ENCODE measurements at places on chromosomes 5 and 9.

GRCh38 chr5:91291628-91292569 is 91.2 kb downstream of the ARRDC3 start:
- no peak overlapping the region for H3K4me3 ChIP-seq
- DNase-seq: no peak
- no peaks in the 10 kb centered on the region for H3K4me1 ChIP-seq
- no peak overlapping the region for H3K27ac ChIP-seq

DNA sequence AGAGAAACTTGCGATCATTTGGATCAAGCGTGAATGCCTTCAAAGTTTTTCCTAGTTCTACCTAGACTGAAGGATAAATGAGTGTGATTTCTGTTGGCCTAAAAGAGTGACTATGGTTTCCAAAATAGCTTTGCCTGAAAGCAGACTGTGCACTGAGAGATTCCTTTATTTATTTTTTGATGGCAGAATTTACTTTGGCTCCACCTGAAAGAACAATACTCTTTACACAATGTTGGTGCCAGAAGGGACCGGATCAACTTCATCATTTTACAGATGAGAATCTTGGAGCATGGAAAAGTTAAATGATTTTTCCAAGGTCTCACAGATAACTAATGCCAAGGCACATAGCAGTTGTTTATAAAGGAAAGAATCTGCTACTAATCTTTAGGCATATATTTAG is 199.6 kb downstream of the KCTD16 start:
- no peak overlapping the region for H3K4me3 ChIP-seq
- peaks cover 2% of the 10 kb centered on the region for H3K4me1 ChIP-seq
- H3K36me3 ChIP-seq: no peaks in the 10 kb centered on the region
- no peaks in the 10 kb centered on the region for H3K27me3 ChIP-seq
- H3K27ac ChIP-seq: no peak overlapping the region

DNA sequence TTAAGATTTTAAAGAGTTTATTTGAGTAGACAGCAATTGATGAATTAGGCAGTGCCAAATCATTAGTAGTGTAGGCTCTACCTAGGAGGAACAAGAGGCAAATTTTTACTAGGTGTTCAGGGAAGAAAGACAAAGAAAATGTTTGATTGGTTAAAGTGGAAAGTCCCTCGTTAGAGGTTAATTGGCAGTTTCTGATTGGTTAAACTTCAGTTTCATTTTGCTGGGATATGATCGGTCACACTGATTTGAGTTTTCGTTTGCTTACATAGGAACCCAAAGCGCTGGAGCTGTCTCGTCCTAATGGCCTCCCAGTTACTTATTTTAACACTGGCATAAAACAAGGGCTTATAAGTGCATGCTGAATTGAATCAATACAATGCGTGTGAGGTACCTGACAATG is 15.1 kb downstream of the DMAC1 start:
- no peaks in the 10 kb centered on the region for H3K36me3 ChIP-seq
- H3K4me1 ChIP-seq: no peaks in the 10 kb centered on the region
- H3K27ac ChIP-seq: no peak overlapping the region
- H3K4me3 ChIP-seq: no peak overlapping the region
- no peaks in the 10 kb centered on the region for H3K27me3 ChIP-seq

DNA sequence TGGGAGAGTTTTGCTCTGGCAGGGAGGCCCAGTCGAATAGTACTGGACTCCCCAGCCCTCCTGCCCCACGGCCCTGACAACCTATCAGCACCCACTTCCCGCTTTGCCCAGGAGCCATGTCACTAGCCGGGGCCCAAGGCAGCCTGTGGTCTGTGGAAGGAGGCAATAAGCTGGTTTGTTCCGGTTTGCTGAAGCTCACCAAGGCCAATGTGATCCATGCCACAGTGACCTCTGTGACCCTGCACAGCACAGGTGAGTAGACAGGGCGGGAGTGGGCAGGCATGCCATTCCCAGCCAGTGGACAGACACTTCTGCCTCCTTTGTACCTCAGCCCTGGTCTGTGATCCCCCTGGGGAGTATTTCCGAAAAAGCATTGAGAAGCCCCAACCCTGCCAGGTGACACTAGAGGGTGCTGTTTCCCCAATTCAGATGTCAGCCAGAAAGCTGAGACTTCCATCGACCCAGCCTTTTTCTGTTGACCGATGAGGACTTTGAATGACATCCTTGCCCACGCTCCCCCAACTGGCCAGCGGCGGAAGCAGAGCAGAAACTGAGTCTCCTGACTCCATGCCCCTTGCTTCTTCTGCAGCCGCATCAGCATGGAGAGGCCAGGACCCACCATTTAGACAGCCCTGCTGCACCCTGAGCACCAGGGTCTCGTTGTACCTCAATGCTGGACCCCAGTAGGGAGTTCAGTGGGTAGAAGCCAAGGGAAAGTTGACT is 9.6 kb downstream of the PCYOX1L start:
- H3K27ac ChIP-seq: peak overlapping the region; percentile 35
- H3K27me3 ChIP-seq: no peaks in the 10 kb centered on the region
- no peak overlapping the region for H3K4me3 ChIP-seq
- peak; percentile 76 for DNase-seq

- peak; percentile 62 for DNase-seq
- peak within 1 kb of the TSS; percentile 73 for H3K27ac ChIP-seq
- peak within 1 kb of the TSS; percentile 62 for H3K4me3 ChIP-seq
- H3K36me3 ChIP-seq: no peaks in the 10 kb centered on the region
- no peaks in the 10 kb centered on the region for H3K27me3 ChIP-seq
- H3K4me1 ChIP-seq: no peaks in the 10 kb centered on the region
These were observed at the start of gene RGS3 for GRCh38 chr9:113463418-113464285. Gene RGS3, plus strand, starts transcription at chr9:113463727. Its CDS starts 76 bp downstream, at chr9:113463803.

GRCh38 chr9:112170235-112170634 is 4.9 kb downstream of the SUSD1 start:
- no peaks in the 10 kb centered on the region for H3K36me3 ChIP-seq
- DNase-seq: no peak
- H3K4me1 ChIP-seq: no peaks in the 10 kb centered on the region

GRCh38 chr5:147169399-147169798 is 65.4 kb upstream of the STK32A start:
- H3K27me3 ChIP-seq: no peaks in the 10 kb centered on the region
- no peak overlapping the region for H3K4me3 ChIP-seq
- H3K27ac ChIP-seq: no peak overlapping the region

GRCh38 chr9:38126730-38127129 is 57.7 kb upstream of the SHB start:
- H3K27me3 ChIP-seq: no peaks in the 10 kb centered on the region
- H3K27ac ChIP-seq: no peak overlapping the region
- DNase-seq: no peak
- H3K36me3 ChIP-seq: no peaks in the 10 kb centered on the region

DNA sequence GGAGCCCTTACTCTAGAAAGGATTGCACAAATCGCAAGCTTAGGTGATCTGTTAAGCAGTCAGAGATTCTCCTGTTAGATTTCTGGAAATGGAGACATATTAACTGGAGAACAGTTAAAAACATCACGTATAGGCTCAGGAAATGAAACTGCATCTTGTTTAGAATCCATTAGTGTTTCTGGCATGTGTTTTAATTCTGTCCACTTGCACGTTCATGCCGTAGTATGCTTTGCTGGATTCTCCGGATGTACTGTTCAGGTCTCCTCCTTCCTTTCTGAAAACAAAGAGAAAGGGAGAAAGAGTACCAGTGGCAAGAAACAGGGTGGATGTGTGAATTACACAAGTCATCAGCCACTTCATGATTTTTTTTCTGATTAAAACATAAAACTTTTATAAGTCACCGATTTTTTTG is 2.5 kb upstream of the RGMB start:
- no peak for DNase-seq
- no peaks in the 10 kb centered on the region for H3K4me1 ChIP-seq
- peak overlapping the region; percentile 65 for H3K4me3 ChIP-seq
- H3K27ac ChIP-seq: no peak overlapping the region
- no peaks in the 10 kb centered on the region for H3K27me3 ChIP-seq

DNA sequence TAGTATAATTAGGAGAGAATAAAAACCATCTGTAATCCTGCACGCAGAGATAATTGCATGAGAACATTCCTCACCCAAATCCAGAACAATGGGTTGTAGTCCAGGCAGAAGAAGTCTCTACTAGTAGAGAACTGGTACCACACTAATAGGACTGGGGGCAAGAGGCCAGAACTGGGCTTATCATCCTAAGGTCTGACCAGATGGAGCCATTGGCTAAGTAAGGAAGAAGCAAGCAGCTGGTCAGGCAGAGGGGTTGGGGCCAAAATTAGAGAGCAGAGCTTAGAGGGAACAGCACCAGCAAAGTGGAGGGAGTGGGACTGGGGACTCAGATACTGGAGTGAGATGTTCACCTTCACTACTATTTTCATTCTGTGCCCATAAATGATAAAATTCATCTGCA is 35.4 kb upstream of the MAP1B start:
- no peaks in the 10 kb centered on the region for H3K27me3 ChIP-seq
- H3K27ac ChIP-seq: no peak overlapping the region
- DNase-seq: no peak
- no peaks in the 10 kb centered on the region for H3K36me3 ChIP-seq
- H3K4me3 ChIP-seq: no peak overlapping the region

GRCh38 chr5:107812570-107813141 is 141.9 kb upstream of the EFNA5 start:
- no peaks in the 10 kb centered on the region for H3K36me3 ChIP-seq
- no peaks in the 10 kb centered on the region for H3K27me3 ChIP-seq
- H3K4me3 ChIP-seq: no peak overlapping the region

GRCh38 chr5:120552638-120553037 is 88.5 kb downstream of the PRR16 start:
- H3K27me3 ChIP-seq: no peaks in the 10 kb centered on the region
- no peaks in the 10 kb centered on the region for H3K36me3 ChIP-seq
- no peak for DNase-seq

GRCh38 chr9:85600675-85601263 is 141.0 kb downstream of the AGTPBP1 start:
- H3K27me3 ChIP-seq: no peaks in the 10 kb centered on the region
- H3K36me3 ChIP-seq: no peaks in the 10 kb centered on the region
- H3K4me3 ChIP-seq: no peak overlapping the region
- no peak overlapping the region for H3K27ac ChIP-seq
- DNase-seq: no peak
- no peaks in the 10 kb centered on the region for H3K4me1 ChIP-seq

DNA sequence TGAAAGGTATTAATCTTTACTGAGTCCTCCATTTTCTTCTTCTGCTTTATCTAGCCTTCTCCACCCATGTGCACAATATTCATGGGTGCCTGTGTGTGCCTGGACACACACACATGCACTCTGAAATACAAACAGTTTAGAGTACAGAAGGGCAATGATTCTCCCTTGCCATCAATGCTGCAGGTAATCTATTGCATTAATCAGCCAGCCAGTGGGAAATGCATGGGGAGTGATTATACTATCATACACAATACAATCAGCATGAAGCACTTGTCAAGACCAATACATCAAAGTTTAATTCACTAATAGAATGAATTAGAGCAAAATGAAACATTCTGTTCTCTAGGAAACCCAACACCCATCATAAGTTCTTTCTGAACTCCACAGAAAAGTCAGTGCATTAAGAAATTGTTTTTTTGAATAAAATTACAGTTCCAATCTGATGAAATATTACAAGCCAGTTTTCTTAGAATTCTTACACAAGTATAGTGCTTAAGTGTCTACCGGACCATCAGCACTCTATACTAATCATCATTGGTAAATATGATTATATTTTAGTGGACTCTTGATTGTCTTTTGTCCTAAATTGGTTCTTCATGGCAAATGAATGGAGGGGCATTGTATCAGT is 172.2 kb downstream of the ZSWIM6 start:
- DNase-seq: no peak
- no peaks in the 10 kb centered on the region for H3K4me1 ChIP-seq
- H3K4me3 ChIP-seq: no peak overlapping the region
- H3K36me3 ChIP-seq: no peaks in the 10 kb centered on the region
- H3K27ac ChIP-seq: no peak overlapping the region
- no peaks in the 10 kb centered on the region for H3K27me3 ChIP-seq

DNA sequence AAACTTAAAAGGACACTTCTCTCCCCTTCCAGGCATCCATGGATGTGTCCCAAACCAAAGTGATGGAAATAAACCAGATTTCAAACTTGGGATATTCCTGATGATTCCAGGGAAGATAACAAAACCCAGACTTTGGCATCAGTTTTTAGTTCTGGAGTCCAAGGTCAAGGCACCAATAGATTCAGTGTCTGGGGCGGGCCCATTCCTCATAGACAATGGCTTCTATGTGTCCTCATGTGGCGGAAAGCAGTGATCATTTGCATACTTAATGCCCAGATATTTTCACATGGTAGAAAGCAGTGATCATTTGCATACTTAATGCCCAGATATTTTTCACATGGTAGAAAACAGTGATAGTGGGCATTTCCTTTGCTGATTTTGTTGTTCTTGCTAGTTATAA is 151.4 kb upstream of the DAP start:
- DNase-seq: no peak
- H3K36me3 ChIP-seq: no peaks in the 10 kb centered on the region
- no peaks in the 10 kb centered on the region for H3K27me3 ChIP-seq

DNA sequence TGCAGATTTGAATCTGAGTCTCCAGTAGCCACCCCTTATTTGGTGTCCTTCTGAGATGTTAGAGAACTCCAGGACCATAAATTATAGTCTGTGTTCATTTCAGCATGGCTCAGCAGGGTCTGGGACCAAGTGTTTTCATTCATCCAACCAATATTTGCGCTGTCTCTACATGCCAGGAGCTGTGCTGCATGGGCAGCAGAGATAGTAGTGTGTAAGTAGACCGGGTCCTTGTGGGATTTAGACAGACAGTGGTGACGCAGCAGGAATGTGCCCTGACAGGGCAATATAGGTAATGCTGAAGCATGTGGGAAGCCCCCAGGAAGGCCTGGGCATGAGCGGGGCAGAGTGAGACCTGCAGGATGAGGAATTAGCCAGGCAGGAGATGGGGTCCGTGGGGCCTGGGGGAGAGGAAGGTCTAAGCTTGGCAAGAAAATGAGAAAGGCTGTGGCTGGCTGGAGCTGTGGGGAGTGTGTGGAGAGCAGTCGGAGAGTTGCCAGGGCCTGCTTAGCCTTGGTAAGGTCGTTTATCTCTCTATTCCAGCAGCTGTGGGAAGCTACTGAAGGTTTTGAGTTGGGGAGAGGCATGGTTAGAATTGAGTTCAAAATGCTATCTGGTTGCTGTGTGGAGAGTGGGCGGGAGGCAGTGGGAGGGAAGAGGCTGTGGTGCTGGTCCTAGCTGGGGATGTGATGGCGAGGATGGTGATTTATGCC is 16.8 kb downstream of the STXBP1 start:
- H3K4me1 ChIP-seq: no peaks in the 10 kb centered on the region
- no peak overlapping the region for H3K4me3 ChIP-seq
- H3K27me3 ChIP-seq: no peaks in the 10 kb centered on the region
- H3K36me3 ChIP-seq: no peaks in the 10 kb centered on the region

GRCh38 chr5:90889325-90889600 is 330.7 kb downstream of the ADGRV1 start:
- H3K27ac ChIP-seq: no peak overlapping the region
- no peak overlapping the region for H3K4me3 ChIP-seq
- H3K4me1 ChIP-seq: peaks cover 3% of the 10 kb centered on the region
- H3K27me3 ChIP-seq: no peaks in the 10 kb centered on the region
- DNase-seq: no peak
- H3K36me3 ChIP-seq: no peaks in the 10 kb centered on the region

GRCh38 chr5:128196080-128196479 is 112.5 kb downstream of the SLC12A2 start:
- H3K4me1 ChIP-seq: no peaks in the 10 kb centered on the region
- no peak for DNase-seq
- H3K27me3 ChIP-seq: no peaks in the 10 kb centered on the region
- H3K36me3 ChIP-seq: peaks cover 2% of the 10 kb centered on the region
- H3K4me3 ChIP-seq: no peak overlapping the region

- no peak overlapping the region for H3K27ac ChIP-seq
- no peaks in the 10 kb centered on the region for H3K4me1 ChIP-seq
- H3K27me3 ChIP-seq: no peaks in the 10 kb centered on the region
These were observed 13.6 kb upstream of the VDAC1 start for GRCh38 chr5:134018154-134018985.
